A172 (cell line): ENCODE measurements at places on chromosomes 2 and 18. TPM values are rescaled to one million over a fixed set of nuclear protein-coding genes. Genes with fewer than 3 reads are reported as not detected.

The IL36A gene
- total RNA-seq, result not detected in 2 replicates

The EMILIN1 gene
- total RNA-seq, result 0.10 and 0.47 TPM in 2 replicates

The CD207 gene
- 0.14 TPM in 1 of 2 replicates, not detected in the other for total RNA-seq

The TEX44 gene
- not detected in 2 replicates for total RNA-seq

The BUB1 gene
- 111 and 113 TPM in 2 replicates for total RNA-seq

The CNDP1 gene
- total RNA-seq, result not detected in 2 replicates

The SIX2 gene
- not detected in 2 replicates for total RNA-seq

DNA sequence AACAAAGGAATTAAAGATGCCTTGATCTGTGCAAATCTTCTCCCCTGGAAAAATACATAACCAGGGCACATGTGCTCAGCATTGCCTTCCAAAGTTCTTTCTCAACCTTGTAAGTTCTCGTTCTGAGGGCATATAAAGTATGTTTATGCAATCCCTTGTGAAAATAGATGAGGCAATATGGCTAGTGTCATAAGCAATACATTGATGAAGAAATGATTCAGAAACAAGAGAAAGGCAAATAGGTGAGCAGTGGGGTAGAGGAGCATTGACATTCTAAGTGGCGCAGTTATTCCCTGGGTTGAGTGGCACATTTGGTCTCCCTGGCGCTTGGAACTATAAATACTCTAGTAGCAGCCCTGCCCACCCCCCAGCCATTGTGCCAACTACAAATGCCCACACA is 57.4 kb upstream of the PGAP1 start:
- no peak for DNase-seq

DNA sequence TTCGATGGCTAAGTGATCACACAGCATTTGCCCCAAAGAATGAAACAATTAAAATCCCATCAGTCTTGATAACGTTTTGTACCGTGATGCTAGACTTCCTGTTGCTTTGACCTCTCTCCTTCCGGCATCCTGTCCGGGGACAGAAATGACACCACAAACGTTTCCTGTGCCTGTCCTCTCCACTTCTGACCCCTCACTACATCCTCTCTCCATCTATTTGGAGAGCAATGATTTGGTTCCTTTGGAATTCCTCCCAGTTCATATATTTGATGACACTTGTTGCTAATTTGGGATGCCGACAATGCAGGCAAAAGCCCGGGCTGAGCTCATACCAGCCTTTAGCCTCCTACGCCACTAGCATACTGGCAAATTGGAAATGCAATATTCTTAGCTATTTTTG is 151.2 kb upstream of the CCDC68 start:
- DNase-seq, result peak; percentile 42

DNA sequence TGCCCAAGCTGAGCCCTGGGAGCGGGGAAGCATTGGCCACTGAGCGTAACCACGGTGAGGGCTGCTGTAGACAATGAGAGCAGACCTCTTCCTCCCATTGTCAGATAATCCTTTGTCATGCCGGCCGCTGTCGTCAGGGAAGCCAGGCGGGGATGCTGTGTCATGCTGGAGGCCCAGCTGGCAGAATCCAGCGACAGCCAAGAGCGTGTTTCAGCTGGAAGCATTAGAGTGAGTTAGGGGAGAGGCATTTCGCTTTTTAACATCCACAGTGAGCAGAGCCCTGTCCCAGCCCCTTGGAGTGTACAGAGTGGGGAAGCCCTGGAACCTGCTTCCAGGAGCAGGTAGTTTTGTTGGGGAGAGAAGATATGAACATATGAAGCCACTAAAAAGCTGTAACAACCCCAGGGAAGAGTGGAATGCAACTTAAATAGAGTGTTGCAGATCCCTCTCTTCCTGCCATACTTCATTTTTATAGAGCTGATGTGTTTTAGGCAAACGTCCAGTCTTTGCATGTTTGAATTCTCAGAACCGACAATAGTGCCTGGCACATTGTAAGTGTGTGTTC is 7.0 kb downstream of the CTIF start:
- DNase-seq, result peak; percentile 50

DNA sequence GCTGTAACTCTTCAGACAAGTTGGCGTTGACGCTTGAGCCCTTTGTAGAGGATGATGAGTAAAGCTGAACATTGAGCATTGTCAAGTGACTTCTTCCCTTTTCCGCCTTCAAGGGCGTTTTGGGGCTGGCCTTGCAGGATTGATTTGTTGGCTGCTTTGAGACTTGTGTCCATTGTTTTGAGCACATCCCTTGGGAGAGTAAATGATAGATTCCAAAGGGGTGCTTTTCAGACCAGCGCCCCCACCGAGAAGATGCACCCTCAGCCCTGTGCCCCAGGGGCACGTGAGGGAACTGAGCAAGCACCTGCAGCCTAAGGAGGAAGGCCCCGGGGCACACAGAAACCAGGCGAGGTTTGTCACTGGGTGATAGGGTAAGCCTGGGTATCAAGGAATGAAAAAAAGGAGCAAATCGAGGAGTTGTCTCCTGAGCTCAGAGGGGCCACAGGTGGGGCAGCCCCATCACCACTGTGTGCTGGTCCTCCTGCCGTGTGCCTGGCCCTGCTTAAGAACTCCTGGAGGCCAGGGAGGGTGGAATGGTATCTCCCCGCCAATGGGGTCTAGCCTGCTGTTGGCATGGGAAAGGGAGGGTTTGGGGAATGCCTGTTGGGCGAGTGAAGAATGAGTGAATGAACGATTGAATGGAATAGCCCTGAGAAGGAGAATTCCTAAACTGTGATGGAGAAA is 64.0 kb downstream of the RAB31 start:
- no peak for DNase-seq

DNA sequence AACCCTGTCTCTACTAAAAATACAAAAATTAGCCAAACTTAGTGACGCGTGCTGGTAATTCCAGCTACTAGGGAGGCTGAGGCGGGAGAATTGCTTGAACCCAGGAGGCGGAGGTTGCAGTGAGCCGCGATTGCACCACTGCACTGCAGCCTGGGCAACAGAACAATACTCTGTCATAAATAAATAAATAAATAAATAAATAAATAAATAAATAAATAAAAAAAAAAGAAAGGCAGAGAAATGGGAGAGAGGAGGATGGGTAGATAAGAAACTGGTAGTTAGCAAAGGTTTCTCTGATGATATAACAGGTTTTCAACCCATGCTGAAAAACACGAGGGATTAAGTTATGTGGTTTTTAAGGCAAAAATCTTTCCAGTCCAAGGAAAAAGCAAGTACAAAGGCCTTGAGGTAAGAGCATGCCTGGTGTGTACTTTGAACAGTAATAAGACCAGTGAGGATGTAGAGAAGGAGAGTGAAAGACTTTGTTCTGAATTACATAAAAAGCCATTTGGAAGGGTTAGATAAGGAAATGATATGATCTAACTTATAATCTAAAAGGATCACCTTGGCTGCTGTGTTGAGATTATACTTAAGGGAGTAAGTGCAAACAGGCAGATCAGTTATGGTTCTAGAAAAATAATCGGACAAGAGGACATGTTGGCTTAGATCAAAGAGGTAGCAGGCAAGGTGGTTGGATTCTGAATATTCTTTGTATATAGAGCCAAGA is 159.3 kb downstream of the PTH2R start:
- DNase-seq, result no peak

DNA sequence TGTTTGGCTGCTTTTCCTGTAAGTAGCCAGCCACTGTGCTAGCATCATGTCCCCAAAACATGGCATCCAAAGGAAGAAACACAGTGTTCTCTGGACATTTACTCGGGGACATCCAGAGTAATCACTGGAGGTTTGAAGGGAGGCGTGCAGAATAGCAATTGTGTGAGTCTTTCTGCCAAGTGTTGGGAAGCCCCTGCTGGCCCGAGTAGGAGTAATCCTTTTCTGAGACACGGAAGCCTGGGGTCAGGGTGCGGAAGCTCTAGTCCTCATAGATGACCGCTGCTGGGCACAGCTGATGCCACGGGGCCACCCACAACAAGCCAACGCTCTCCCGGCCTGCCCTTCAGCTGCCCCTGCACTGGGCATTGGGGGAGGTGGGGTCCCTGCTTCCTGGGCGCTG is 24.8 kb upstream of the HDAC4 start:
- no peak for DNase-seq

- DNase-seq, result peak; percentile 85
Measured at GRCh38 chr2:69642709-69643601, 584 bp downstream of the AAK1 start.

DNA sequence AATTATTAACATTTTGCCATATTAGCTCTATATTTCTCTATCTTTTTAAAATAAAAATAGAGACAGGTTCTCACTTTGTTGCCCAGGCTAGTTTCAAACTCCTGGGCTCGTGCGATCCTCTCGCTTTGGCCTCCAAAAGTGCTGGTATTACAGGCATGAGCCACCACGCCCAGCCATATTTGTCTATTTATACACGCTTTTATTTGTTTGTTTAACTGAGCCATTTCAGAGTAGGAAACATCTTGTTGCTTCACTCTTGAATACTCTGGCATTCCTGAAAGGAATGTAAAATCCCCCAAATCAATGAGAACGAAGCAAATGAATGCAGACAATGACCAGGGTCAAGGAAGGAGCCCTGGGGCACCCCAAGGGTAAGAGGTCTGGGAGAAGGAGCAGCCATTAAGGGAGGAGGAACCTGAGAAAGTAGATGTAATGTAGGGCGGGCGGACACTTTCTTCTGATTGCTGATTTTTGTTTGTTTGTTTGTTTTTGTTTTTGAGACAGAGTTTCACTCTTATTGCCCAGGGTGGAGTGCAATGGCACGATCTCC is 31.7 kb upstream of the RAB1A start:
- DNase-seq, result no peak

DNA sequence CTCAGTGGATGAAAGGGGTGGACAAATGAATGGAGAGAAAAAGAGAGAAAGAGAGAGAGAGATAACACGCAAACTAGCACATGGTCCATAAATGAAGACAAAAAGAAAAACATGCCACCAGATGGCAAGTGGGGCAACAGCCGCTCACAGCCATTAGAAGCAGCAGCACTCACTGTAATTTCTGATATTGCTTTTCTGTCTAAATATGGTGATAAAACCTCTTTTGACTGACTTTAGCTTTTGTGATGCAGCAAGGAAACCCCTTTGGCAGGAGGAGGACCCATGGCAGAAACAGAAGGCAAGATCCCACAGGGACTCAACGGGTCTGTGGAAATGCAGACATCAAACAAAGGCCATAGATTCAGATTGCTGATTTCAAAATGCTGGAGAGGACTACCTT is 88.0 kb upstream of the CDH20 start:
- no peak for DNase-seq

DNA sequence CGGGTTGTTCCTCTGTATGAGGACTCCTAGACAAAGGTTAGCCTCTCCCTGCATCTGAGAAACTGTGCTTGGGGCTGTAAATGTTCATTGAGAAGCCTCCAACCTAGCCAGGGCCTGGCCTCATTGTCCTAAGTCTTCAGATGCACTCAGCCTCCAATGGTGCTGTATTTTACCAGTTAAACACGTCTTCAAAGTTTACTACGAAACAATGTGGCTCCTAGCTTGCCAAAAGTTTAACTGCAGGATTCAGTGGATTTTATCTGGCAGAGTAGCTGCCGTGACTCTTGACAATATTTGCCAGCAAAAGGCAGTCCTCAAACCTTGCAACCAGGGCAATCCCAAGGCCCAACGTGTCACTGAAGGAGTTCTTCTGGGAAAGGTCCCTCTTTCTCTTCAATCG is 1.1 kb downstream of the PID1 start:
- no peak for DNase-seq

- no peak for DNase-seq
Measured at GRCh38 chr2:159557437-159558034, 58.8 kb downstream of the BAZ2B start.

DNA sequence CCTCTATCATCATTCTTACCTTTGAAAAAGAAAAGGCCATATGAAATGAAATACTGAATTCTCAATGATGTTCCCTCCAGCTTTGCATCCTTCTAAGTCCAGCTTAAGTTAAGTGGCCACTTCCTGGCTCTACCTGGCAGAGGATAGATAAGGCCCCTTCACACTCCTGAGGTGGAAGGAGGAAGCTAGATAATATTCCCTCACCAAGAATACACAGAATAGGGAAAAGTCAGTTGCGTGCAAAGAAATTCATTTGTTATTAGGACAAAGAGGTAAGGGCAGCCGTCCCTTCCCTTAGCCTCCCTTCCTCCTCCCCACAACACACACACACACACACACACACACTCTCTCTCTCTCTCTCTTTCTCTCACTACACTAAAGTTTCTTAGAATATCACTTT is 37.5 kb downstream of the OLA1 start:
- DNase-seq, result no peak

GRCh38 chr2:240789501-240790369 is 30.3 kb downstream of the KIF1A start:
- DNase-seq, result no peak

DNA sequence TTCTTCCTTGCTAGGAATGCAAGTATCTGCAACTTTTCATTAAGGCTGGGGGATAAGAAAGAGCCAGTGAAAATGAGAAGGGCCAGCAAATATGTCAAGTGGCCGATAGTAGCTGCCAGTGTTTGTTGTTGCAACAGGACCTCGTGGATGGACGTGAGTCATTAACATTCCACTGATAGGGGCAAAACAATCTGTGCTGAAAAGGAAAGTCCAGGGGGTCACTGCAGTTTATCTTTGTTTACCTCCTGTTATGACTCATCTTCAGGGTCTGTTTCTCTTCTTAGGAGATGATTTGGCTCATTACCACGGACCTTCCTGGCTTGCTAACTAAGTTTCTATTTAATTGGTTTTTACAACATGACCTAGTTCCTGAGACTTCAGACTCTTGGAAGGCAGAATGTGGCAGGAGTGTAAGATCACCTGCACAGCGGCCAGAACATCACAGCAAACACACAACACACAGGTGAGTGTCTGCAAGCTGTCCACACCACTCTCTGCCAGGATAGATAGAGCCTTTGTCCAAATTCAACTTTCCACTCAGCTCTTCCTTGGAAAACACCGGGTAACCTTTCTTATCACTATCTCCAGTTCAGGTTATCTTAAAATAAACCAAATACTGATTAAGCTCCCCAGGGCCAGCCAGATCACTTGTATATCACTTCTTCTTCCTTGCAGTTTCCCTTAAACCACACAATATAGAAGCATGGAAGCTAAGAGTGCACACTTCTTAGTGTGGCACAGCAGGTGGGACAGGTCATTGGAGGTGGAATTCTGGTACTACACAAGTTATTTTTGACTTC is 157.5 kb upstream of the LMAN1 start:
- DNase-seq, result peak; percentile 80

- DNase-seq, result peak; percentile 52
Measured at GRCh38 chr18:25921677-25922421, 168.6 kb downstream of the SS18 start.

GRCh38 chr2:12605936-12606335 is 110.8 kb upstream of the TRIB2 start:
- DNase-seq, result no peak

DNA sequence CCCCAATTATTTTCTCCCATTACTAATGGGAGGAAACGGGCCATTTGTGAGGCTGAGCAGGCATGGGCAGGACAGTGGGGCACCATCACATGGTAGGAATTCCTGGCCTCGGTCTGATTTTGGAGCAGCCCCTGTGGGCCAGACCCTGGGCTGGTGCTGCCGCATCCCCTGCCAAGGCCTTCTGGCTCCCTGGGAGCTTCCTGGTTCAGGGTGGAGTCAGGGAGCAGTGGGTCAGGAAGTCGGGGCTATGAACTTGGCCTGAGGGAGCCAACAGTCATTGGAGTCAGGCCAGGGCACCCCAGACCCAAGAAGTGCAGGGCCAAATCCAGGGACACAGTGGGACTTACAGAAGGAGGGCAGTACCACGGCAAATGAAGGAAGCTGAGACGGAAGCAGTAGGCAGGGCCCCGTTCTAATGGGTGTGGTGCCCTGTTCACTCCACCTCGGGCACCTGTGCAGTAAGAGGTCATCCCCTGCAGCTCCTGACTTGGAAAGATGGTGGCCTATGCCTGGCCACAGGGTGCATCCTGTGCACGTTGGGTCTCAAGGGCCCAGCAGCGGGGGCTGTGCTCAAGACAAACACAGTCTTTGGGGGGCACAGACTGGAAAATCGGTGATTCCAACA is 328.1 kb downstream of the SMAD2 start:
- no peak for DNase-seq
